ENCODE measurements at places on chromosomes 3 and 15.

DNA sequence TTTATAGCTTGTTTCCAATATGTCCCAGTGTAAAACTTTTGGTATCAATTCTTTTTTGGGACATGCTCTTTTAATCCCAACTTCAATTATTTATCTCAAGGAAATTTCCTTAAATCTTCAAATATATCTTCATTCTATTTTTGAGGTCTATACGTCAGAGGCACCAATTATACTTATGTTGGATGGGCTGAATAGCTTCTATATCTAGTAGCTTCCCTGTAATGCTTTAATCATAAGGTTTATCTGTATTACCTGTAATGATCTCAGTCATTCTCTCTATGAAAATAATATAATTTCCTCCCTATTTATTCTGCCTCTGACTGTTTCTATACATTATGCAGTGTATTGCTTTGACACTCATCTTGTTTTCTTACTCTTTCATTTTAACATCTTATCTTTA is 29.9 kb upstream of the MCCC1 start:
- H3K4me1 ChIP-seq, result peaks cover 10% of the 10 kb centered on the region
- H3K27ac ChIP-seq, result no peak overlapping the region
- no peak for DNase-seq
- no peaks in the 10 kb centered on the region for H3K27me3 ChIP-seq
- H3K4me3 ChIP-seq, result no peak overlapping the region

DNA sequence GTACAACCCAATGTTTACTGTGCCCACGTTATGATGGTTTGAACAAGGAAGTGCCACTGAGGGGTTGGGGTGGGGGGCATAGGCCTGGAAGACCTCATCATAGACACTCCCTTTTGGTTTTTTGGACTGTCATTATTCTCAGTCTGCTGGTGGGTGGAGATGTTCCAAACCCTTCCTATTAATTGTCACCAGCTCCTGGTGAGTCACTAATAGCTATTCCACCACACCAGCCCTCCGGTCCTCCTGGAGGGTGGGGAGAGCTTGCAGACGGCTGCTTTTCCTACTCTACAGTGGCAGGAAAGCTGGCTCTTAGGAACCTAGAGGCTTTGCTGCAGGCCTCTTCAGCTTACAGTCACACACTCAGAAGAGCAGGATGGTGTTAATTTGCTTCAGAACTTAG is 9.0 kb upstream of the COPG1 start:
- peaks cover 16% of the 10 kb centered on the region for H3K4me1 ChIP-seq
- no peak overlapping the region for H3K27ac ChIP-seq
- H3K36me3 ChIP-seq, result no peaks in the 10 kb centered on the region

DNA sequence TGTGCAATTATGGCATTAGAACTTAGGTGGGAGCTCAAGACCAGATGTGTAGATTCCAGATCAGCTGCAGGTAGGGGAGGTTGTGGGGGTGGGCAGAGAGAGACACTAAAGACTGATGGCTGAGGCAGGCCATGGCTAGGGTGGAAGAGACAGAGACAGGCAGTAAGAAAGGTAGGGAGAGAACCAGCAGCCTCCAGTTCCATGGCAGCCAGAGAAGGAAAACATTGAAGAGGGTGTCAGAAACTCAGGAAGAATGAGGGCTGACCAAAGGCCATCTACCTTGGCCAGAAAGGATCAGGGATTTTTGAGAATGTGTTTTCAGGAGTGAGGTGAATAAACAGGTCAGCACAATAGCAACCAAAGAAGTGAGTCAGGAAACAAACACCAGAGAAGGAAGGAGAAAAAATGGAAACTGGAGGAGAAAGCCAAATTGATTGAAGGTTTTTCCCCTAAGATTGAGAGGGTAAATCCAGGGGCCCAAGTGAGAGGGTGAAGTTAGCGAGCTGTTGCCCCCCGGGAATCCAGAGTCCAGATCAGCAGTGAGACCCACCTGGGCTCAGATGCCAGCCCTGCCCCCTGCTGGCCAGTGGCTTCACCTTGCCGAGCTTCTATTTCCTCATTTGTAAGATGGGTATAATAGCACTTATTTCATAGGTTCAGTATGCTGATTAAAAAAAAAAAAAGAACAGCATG is 41.0 kb downstream of the ABHD2 start:
- H3K27me3 ChIP-seq, result no peaks in the 10 kb centered on the region
- no peak overlapping the region for H3K4me3 ChIP-seq
- no peak overlapping the region for H3K27ac ChIP-seq
- DNase-seq, result no peak
- peaks cover 9% of the 10 kb centered on the region for H3K36me3 ChIP-seq
- peaks cover 22% of the 10 kb centered on the region for H3K4me1 ChIP-seq

DNA sequence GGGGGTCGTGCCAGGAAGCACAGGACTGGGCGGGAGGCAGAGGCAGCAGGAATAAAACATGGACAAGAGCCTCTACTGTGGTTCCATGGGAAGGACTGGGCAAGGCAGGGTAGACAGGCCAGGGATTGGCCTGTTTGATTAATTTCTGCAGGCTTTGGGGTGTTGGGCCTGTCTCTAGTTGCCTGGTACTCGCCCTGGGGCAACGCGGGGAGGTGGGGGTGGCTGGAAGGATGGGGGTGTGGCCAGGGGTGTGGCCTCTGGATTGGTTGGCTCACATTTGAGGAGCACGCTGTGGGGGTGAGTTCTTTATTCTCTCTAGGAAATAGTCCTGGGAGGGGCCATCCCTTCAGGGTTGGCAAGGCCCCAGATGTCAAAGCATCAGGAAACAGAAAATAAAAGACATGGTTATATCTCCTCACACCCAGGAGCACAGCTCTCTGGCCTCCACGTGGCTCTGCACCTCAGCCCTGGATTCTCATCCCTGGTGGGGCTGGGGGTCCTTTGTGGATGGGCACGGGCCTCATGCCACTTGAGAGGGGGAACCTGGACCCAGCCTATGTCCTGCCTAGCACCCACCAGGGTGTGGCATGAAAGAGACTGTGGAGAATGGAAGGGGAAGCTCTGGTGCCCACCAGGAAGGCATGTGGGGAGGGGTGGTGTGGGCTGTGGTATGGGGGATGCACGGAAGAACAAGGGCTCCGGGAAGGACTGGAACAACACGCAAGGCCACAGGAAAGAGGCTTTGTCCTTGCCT is 223.0 kb upstream of the LYSMD4 start:
- no peak overlapping the region for H3K4me3 ChIP-seq
- no peak overlapping the region for H3K27ac ChIP-seq
- H3K36me3 ChIP-seq, result no peaks in the 10 kb centered on the region

DNA sequence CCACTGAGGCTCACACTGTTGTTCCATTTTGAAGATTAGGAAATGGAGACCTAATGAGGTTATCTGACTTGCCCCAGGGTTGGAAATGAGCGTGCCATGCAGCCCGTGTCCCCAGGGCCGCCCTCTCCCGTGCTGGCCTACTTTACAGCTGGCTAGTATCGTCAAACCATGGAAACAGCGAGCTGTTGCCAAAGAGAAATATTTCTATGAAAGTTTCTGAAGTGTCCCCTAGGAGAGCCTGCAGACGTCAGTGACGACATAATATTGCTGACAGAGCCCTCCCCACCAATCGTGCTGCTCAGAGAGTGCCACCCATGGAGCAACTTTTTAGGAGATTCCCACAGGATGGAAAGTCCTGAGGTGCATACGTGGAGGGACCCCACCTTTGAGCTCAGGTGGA is 11.2 kb upstream of the FAM174B start:
- H3K27me3 ChIP-seq, result peaks cover 6% of the 10 kb centered on the region
- no peaks in the 10 kb centered on the region for H3K36me3 ChIP-seq
- H3K27ac ChIP-seq, result peak overlapping the region; percentile 86
- H3K4me1 ChIP-seq, result peaks cover 37% of the 10 kb centered on the region

DNA sequence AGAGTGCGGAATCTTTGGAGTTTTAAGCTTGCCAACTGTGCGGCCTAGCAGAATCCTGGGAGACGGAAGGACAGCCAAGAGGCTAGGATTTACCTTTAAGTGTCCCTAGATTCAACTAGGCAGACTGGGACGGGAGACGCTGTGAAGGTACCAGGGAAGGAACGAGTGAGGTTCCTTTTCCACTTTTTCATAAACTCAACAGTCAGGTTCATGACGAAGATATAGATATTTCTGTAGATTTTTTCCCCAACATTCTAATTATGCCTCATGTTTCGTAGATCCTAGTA is 564 bp upstream of the GABPB1 start:
- peaks cover 50% of the 10 kb centered on the region for H3K4me1 ChIP-seq
- DNase-seq, result no peak
- H3K27me3 ChIP-seq, result no peaks in the 10 kb centered on the region
- peak overlapping the region; percentile 100 for H3K27ac ChIP-seq
- peaks cover 10% of the 10 kb centered on the region for H3K36me3 ChIP-seq

GRCh38 chr3:159619341-159619885 is 369.2 kb upstream of the IL12A start:
- no peak for DNase-seq
- no peaks in the 10 kb centered on the region for H3K27me3 ChIP-seq
- H3K27ac ChIP-seq, result peak overlapping the region; percentile 57
- peaks cover 40% of the 10 kb centered on the region for H3K4me1 ChIP-seq
- no peaks in the 10 kb centered on the region for H3K36me3 ChIP-seq

DNA sequence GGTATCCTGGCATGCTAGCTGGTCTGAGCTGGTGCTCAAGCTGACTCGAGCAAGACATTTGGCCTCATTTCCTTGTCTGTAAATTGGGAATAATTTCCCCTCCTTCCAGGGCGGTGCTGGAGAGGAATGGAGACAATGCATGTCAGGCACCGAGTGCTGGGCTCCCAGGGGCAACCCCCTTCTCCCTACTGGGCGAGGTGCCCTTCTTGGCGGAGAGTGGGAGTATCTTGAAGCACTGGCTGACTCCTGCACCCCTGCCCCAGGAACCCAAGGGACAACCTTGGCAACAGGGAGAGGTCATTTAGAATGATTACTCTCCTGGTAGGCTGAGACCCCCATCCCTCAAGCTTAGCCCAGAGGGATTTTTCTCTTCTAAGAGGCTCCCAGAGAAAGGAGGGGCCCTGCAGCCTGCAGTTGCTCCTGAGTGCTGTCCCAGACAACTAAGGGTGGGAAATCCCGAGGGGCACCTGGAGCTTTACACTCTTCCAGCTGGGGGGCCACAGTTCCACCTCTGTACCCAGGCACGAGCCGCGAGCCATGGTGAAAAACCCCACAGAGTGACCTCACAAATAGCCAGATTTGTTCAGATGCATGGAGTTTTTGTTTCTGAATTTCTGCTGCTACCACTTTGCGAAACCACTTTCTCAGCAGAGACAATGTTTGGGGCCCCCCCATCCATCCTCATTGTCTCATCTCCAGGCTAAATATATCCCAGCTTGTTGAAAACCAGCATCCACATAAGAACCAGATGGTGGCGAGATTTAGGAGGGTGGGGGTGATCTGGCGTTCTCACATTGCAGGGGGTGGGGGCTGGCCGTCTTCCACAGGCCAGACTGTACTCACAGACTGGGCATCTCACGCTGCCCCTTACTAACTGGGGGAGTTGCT is 44.8 kb downstream of the ABTB1 start:
- no peak overlapping the region for H3K4me3 ChIP-seq
- DNase-seq, result no peak
- no peak overlapping the region for H3K27ac ChIP-seq

DNA sequence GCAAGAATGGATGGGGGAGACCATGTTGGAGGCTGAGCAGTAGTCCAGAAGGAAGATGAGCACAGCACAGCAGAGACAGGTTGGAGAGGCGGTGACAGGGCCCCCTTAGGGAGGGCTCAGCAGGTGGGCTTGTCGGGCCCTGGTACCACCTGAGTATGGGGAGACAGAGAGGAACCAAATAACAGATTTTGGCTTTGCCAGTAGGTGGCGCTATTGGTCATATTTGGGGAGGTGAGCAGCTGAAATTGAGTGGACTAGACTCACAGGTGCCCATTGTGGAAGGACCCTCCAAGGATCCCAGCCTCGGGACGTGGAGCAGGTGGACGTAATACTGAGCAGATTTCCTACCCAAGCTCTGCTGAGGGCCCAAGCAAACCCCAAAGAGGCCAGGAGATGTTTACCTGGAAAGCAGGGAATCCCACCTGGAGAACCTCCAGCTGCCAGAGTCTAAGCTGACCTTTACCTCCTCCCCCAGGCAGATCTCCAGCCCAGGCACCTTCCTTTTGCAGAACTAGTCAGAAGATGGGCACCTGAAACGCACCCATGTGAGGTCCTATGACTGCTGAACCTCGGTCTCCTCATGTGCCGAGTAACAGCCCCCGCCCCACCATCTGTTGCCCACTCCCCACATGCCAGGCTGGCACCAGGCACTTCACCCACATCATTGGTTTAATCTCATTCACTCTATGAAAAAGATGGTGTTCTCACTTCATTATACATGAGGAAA is 24.6 kb upstream of the CORO2B start:
- peak; percentile 54 for DNase-seq
- peaks cover 9% of the 10 kb centered on the region for H3K36me3 ChIP-seq
- no peaks in the 10 kb centered on the region for H3K27me3 ChIP-seq
- H3K27ac ChIP-seq, result peak overlapping the region; percentile 87

DNA sequence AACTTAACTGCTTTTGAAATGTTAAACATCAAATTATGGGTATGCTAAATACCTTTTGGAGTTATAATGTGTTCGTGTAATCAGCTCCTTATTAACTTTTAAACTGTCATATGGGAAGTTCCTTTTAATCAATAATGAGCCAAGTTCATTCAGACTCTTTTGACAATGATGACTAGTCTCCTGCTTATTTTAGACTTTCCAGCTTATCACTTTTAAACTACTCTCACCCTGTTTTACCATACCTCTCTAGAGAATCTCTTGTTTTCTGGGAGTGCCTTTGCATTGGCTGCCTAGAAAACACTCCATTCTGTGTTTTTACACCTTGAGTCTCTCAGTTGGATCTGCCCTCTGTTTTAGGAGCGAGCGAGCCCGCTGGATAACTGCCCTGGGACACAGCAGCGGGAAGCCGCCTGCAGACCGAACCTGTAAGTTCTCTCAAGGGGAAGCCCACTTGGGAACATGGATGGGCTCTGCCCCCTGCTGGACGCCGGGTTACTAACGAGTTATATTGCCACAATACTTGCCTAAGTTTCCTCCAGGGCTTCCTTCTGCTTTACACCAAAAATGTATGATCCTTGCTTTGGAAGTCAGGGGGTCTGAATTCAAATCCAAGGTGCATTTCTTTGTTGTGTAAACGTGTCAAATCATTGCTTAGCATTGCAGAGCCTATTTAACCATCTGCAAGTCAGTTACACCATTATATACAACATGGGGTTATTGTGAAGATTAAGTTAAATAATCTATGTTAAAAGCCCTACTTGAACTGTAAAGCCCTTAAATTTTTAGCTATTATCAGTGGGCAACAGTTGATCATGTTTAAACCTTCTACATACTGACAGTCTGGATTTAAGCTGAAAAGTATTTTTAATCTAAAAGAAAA is 71.3 kb downstream of the DHX36 start:
- peak overlapping the region; percentile 55 for H3K4me3 ChIP-seq
- H3K27me3 ChIP-seq, result no peaks in the 10 kb centered on the region
- DNase-seq, result peak; percentile 95
- peaks cover 21% of the 10 kb centered on the region for H3K36me3 ChIP-seq
- H3K4me1 ChIP-seq, result peaks cover 7% of the 10 kb centered on the region
- peak overlapping the region; percentile 68 for H3K27ac ChIP-seq

DNA sequence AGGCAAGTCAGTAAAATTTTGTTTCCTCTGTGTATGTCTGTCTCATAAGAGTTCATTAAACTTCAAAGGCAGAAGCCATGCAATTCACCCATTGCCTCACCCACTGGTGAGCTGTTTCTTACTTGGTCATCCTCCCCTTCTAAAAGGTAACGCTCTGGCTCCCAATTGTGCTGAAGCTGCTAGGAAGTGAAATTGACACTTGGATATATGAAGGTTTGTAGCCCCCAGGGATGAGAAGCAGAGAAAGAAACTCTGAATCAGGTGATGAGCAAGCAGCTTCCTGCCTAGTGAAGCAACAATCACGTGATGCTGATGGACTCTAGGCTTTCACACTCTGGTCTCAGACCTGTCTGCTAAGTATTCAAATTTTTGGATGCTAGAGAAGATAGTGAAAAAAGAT is 70.7 kb downstream of the CD200R1L start:
- no peak overlapping the region for H3K4me3 ChIP-seq
- no peaks in the 10 kb centered on the region for H3K27me3 ChIP-seq
- H3K4me1 ChIP-seq, result peaks cover 67% of the 10 kb centered on the region
- no peak overlapping the region for H3K27ac ChIP-seq
- peaks cover 1% of the 10 kb centered on the region for H3K36me3 ChIP-seq
